Kidney epithelial cell (primary cell): ENCODE measurements at places on chromosomes 6 and 20. TPM values are rescaled to one million over a fixed set of nuclear protein-coding genes. Genes with fewer than 3 reads are reported as not detected.
A peak's percentile ranks its signal among the peaks of the same experiment; 100 is the strongest.

GRCh38 chr6:16427124-16427523 is 188.7 kb downstream of the GMPR start:
- DNase-seq, result no peak

GRCh38 chr20:47273591-47274235 is 82.8 kb downstream of the ZMYND8 start:
- DNase-seq, result no peak

DNA sequence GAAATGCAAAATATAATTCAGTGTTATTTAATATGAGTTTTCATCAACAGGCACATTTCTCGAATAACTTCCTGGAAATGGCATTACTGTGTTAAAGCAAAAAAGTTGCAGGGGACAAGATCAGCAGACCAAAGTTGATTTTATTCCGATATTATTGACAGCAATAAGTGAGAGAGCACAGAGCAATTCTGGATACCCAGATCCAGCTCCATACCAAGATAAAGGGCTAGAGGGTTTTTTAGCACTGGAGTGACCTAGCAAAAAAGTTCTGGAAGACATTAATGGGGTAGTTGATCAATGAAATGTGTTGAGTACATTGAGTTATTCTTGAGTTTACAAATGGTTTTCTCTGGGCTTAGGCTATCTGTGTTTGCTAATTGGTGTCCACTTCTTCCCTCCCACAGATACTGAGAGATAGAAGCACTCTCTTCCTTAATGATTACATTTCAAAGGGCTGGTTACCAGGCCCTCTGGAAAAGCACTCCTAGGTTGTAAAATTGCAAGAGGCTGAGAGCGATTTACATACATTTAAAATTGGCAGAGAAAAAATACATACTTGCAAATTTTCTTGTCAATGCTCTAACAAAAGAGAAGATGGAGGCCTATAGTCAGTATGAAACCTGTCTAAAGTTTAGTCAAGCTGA is 47.0 kb upstream of the MANEA start:
- no peak for DNase-seq

GRCh38 chr6:119075200-119075981 is 3.1 kb downstream of the FAM184A start:
- DNase-seq, result no peak

DNA sequence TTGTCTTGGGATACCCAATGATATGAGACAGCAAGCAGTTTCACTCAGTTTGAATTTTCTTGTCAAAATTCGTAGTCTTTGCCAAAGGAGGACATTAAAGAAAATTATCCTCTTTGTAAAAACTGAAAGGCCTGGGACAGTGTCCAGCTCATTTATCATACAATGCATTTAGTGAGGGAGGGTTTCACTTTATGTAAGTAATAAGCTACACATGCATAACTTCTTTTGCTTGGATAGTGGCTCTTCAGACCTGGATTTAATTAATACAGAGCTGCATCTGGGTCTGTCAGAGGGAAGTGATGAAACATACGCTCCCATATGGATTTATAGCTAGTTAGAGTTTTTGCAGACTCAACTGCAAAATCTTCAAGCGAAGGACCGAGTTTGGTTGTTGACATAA is 175.6 kb downstream of the PHACTR1 start:
- DNase-seq, result no peak

GRCh38 chr6:137811121-137811915 is 55.7 kb upstream of the TNFAIP3 start:
- peak; percentile 94 for DNase-seq

GRCh38 chr6:54737247-54737646 is 109.3 kb upstream of the FAM83B start:
- no peak for DNase-seq

- no peak for DNase-seq
These were observed 618.6 kb upstream of the FLRT3 start for GRCh38 chr20:14956026-14956425.

- no peak for DNase-seq
These were observed 510 bp downstream of the NDRG3 start for GRCh38 chr20:36745234-36745926.

DNA sequence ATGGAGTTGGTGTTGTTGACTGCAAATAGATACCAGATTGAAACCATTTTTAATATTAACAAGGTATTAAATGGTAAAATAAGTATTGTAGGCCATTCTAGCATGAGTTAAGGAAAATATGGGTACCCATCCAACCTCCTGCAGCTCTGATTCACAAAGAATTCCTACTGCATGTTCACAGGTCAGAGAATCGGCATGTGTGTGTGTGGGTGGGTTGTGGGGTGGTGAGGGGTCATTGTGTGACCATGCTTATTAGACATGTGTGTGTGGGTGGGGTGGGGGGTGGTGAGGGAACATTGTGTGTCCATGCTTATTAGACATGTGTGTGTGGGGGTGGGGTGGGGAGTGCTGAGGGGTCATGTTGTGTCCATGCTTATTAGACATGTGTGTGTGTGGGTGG is 3.2 kb downstream of the IYD start:
- DNase-seq, result no peak

DNA sequence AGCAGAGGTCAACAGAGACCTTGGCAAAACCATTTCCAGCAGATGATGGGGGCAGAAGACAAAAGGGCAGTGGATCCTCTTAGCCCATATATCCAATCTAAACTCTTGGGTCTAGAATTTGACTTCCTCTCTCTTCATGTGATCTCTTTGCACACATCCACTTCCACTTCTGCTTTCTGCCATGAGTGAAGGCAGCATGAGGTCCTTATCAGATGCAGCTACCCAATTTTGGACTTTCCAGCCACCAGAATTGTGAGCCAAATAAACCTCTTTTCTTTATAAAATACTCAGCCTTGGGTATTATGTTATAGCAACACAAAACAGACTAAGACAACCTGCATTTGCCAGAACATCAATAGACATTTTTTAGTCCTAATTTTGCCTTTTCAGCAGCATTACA is 191.6 kb downstream of the ADAT2 start:
- DNase-seq, result no peak

GRCh38 chr20:17885544-17885943 is 83.0 kb downstream of the SNX5 start:
- no peak for DNase-seq

DNA sequence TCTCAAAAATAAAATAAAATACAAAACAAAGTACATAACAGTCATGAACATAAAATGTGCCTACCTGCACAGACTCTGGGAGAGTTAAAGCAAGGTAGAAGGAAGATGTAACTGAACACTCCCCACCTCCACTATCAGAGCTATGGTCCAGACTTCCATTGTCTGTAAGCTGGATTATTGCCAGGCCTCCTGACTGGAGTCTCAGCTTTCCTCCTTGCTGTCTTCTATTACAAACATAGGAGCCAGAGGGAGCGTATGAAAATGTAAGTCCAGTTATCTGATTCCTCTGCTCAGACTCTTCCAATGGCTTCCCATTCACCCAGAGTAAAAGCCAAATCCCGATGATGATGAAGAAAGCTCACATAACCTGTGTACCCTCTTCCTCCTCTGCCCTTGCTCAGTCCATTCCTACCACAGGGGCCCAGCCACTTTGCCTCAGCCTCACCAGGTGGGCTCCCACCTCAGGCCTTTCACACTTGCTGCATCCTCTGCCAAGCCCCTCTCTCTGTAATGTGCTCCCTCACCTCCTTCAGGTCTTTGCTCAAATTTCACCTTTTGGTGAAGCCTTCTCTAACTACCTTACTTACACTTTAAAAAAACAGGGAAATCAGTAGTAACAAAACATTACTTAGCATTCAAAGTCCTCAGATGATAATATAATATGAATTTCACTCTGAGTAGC is 194.1 kb downstream of the RIMS1 start:
- no peak for DNase-seq

- no peak for DNase-seq
These were observed 10.8 kb upstream of the BTBD3 start for GRCh38 chr20:11906626-11907480.

DNA sequence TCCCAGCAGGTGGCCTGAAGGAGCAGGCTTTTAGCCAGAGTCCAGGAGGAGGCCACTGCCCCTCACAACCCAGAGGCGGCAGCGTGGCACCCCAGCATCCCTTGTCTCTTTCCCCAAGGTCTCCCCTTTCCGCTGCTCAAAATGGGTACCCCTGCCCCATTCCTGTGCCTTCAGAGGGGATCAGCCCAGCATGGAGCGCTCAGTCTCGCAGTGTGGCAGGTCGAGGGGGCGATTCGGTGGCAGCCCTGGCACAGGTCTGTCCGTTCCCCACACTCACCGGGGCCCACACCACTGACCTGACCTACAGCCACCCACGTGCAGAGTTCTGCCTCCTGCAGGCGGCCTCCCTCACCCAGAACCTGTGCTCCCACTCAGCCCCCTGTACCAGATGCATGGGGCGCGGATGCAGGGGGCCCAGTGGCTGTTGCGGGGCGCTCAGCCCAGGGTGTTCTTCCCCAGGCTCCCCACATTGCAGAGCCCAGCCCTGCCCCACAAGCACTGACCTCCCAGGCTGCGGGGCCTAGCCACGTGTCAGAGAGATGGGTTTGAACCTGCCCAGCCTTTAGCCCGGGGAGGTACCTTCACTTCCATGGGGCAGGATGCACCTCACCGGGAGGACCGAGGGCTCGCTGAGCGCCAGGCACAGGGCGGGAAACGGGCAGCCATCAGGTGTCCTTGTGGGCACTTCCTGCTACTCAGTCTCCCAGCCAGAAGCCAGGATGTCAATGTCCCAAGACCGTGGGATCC is 41.8 kb downstream of the DSTN start:
- no peak for DNase-seq

- DNase-seq, result no peak
These were observed 129.3 kb downstream of the PRND start for GRCh38 chr20:4850960-4851359.

SEMG1 gene
- total RNA-seq, result not detected in 2 replicates

OARD1 gene
- 16.1 and 19.4 TPM in 2 replicates for total RNA-seq

FILIP1 gene
- total RNA-seq, result 0.04 and 0.21 TPM in 2 replicates
